ENCODE measurements at places on chromosomes 3 and 15.

DNA sequence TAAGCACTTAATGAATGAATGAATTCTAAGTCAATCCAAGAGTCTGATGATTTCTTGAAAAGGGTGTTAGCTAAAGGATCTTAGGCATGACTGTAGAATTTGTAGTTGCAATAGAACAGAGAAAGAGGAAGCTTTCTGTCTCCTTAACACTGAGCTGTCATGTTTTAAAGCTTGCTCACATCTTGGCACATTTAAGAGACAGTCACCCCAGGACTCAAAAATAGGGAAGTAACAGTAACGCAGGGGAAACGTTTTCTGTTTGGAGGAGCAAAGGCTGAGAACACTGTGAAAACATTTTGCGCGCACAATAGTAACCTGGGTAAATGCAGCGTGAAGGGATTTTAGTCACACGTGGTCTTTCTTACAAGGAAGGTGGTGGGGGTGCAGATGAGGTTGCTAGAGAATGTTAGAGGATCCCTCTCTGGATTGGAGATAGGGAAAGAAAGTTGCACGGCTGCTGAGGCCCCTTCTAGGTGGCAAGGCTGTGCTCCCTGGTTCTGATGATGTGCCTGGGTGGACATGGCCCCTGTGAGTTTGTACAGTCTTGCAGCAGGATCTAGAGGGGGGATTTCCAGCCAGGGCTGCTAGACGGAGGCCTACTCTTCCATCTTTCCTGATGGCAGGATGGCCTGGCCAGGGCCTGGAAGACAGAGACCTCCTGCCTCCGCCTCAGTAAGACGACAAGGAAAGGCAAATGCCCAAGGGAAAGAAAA lies 12.0 kb downstream of the STARD5 start:
- no peak for DNase-seq

DNA sequence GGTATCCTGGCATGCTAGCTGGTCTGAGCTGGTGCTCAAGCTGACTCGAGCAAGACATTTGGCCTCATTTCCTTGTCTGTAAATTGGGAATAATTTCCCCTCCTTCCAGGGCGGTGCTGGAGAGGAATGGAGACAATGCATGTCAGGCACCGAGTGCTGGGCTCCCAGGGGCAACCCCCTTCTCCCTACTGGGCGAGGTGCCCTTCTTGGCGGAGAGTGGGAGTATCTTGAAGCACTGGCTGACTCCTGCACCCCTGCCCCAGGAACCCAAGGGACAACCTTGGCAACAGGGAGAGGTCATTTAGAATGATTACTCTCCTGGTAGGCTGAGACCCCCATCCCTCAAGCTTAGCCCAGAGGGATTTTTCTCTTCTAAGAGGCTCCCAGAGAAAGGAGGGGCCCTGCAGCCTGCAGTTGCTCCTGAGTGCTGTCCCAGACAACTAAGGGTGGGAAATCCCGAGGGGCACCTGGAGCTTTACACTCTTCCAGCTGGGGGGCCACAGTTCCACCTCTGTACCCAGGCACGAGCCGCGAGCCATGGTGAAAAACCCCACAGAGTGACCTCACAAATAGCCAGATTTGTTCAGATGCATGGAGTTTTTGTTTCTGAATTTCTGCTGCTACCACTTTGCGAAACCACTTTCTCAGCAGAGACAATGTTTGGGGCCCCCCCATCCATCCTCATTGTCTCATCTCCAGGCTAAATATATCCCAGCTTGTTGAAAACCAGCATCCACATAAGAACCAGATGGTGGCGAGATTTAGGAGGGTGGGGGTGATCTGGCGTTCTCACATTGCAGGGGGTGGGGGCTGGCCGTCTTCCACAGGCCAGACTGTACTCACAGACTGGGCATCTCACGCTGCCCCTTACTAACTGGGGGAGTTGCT lies 44.8 kb downstream of the ABTB1 start:
- no peak for DNase-seq

- DNase-seq = no peak
These were observed 838.5 kb downstream of the TUSC7 start for GRCh38 chr3:117547956-117548550.

GRCh38 chr3:120855665-120856437 lies 52.2 kb upstream of the STXBP5L start:
- DNase-seq = no peak

DNA sequence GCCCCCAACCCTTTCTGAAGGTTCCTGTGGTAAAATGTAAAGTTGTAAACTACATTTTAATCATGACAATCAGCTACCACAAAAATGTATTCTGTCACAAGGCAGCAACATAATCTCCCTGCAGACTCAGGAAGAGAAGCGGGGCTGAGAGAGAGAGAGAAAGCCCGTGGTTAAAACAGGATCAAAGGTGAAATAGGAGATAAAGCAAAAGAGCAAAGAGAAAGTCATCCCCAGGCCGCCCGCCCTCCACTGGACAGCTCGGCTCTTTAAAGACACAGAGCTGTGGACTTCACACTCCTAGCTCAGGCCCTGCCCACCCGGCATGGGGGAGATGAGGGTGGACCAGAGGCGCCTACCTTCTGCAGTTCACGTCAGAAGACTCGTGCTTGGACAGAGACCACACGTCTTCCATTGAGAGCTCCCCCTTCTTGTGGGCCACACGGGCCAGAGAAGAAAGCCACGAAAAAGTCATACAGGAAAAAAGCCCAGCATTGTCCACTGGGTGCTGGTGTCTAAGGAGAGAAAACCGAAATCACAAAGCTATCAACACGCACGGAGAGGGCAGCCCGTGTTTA lies 29.4 kb downstream of the ABCC5 start:
- DNase-seq = no peak

DNA sequence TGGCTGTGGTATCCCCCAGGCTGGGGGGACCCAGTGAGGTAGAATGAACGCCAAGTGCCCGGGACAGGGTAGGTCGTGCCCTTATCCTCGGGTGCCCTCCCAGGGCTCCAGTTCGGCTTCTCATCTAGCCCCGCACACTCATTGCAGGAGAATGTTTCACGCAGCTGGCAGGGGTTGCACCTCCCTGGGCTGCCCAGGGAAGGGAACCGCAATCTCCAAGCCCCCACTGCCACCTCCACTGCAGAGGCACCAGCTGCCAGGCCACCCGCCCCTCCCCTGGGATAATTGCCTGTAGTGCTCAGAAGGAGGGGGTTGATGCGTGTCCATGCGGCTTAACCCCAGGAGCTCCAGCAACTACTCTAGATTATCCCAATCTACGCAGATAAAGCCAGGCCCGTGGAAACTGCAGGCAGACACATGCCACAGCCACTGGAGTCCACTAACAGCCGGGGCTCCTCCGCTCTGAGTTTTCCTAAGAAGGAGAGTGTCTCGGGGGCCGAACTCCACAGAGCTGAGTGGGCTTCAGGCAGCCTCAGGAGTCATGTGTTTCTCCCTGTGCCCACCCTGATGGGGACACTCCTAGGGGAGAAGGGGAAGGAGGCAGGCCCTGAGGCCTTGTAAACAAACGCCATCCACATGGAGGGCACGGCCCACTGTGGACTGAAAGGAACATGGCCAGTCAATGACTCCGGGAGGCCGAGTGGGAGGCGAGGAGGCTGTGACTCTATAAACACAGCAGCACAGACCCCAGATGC lies 137.2 kb upstream of the IQSEC1 start:
- DNase-seq = no peak

- DNase-seq = no peak
These were observed 795.6 kb upstream of the CFAP20DC start for GRCh38 chr3:59845386-59845785.

DNA sequence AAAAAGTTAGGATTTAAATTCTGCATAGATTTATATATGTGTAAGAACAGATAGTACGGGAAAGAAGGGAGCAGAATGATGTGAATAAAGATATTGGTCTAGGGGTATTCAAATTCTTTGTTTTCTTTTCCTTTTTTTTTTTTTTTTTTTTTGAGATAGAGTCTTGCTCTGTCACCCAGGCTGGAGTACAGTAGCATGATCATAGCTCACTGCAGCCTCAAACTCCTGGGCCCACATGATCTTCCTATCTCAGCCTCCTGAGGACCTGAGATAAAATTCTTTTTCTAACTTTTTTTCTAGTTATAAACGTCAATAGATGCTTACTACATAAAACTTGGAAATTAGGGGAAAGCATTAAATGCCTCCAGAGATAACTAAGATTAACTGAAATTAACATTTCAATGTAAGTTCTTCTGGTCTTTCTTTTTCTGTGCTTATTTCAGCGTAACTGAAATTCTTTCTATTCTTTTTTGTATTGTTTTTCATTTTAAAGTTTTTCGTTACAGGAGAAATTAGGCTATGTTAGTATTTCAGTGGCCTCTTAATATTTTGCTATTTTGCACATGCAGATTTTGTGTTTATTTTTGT lies 29.2 kb downstream of the UBE2Q2 start:
- no peak for DNase-seq

GRCh38 chr3:10996345-10997013 lies 3.9 kb downstream of the SLC6A1 start:
- no peak for DNase-seq

DNA sequence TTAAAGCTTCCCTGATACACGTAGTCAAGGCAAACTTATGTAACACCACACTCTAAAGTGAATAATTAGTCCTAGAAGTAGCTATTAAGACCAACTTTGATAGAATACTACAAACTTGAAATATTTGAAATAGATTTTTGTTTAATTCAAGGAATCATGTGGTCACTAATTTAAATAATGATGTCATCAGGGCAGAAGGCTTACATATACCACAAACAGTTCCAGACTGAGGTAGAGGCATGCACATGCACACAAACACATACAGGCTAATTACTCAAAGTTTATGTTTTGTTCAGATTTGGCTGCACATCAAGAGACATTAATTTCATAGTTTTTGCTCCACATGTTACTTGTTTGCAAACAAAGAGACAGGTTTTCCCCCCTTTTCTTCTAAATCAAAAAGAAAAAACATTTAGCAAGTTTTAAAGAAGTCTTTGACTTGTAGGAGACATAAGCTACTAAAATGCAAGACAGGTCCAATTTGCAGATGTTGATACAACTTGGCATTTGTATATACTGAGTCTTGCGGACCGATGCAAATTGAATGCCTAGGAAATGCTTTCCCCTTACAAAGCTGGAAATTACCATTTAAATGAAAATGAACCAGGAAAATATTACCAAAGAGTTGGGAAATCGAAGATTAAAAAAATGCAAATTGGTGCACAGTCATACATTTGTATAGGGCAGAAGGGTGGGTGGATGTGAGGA lies 594.8 kb downstream of the MAGI1 start:
- DNase-seq = no peak

- DNase-seq = no peak
These were observed 37.6 kb downstream of the PIAS1 start for GRCh38 chr15:68091743-68092142.

- no peak for DNase-seq
These were observed 910.2 kb downstream of the TUSC7 start for GRCh38 chr3:117619805-117620204.

GRCh38 chr15:39251413-39252133 lies 329.3 kb upstream of the THBS1 start:
- DNase-seq = no peak

DNA sequence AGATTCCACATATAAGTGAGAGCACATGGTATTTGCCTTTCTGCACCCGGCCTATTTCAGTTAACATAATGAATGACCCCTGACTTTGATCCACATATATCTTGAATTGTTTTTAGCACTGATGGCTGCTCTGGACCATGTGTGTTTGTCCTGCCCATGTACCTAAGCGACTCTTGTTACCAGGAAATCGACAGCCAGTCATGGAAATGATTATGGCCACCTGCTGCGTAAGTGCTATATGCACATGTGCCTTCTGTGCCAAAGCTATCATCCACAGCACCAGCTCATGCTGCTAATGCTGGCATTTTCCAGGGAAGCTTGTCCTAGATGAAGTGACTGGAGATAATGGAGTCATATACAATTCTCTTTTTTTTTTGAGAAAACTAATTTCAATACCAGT lies 103.7 kb downstream of the PEX5L start:
- no peak for DNase-seq

- DNase-seq = no peak
These were observed 37.9 kb downstream of the TJP1 start for GRCh38 chr15:29784413-29784812.

GRCh38 chr3:79761441-79761840 lies 6.4 kb downstream of the ROBO1 start:
- no peak for DNase-seq

DNA sequence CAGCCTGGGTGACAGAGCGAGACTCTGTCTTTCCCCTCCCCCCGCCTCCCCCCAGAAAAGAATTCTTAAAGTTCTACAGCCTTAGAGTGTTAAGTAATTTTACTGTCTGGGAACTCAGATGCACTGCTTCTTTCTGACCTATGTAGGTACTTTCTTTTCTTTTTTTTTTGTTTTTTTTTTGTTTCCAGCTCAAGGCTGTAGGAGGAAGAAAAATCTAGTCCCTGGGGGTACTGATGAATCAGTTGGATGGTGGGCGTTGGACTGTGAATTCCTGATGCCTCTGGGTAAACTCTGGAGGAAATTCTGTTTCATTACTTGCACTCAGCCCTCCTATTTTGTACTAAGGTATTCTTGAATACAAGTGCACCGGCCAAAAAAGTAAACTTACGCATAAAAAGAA lies 10.8 kb downstream of the GHRL start:
- DNase-seq = no peak

GRCh38 chr3:29339016-29339833 lies 58.4 kb downstream of the RBMS3 start:
- no peak for DNase-seq

- no peak for DNase-seq
These were observed 48.9 kb upstream of the SLC7A14 start for GRCh38 chr3:170634663-170635384.

DNA sequence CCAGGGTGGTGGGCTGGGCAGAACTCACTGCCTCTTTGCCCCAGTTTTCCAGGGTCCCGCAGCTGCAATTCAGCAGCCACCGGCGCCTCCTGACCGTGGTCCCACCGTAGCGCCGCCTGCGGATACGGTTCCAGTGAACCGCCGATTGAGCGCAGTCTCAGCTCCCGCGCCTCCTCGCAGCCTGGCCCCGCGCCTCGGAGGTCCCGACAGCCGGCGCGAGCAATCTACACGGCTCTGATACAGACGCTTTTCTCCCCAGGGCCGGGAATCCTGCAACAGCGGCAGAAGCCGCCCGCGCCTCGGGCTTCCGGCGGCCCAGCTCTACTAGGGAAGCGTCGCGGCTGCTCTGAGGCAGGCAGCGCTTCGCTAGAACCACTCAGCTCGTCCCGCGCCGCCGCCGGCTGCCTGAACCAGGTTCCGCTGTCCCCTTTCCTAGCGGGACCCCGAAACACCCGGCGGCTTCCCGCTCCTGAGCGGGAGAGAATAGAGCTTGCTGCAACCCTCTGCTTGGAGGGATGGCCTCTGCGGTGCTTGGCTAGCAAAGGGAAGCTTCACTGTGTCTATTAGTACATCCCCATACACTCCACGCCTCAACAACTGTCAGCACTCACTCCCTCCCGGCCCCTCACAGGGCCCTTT lies 3.1 kb downstream of the FOXL2NB start:
- no peak for DNase-seq

GRCh38 chr15:44734839-44735481 lies 1.4 kb upstream of the TRIM69 start:
- no peak for DNase-seq

DNA sequence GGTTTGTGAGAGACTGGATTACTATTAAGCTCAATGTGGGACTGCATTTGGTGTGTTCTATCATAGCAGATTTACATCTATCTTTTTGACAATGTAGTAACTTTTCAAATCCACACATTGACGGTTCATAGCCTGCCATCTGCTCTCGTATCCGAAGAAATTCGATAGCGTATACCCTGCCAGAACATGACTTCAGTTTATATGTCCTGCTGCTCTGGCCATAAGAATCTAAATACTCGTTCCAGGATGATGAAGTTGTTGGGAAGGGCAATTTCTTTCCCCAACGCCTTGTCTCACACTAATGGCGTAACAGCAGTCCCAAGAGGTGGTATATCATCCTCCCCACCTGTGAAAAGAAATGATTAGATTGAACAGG lies 180.0 kb downstream of the LSAMP start:
- no peak for DNase-seq
